ENCODE measurements at places on chromosomes 11 and 22. TPM values are rescaled to one million over a fixed set of nuclear protein-coding genes. Genes with fewer than 3 reads are reported as not detected.

DNA sequence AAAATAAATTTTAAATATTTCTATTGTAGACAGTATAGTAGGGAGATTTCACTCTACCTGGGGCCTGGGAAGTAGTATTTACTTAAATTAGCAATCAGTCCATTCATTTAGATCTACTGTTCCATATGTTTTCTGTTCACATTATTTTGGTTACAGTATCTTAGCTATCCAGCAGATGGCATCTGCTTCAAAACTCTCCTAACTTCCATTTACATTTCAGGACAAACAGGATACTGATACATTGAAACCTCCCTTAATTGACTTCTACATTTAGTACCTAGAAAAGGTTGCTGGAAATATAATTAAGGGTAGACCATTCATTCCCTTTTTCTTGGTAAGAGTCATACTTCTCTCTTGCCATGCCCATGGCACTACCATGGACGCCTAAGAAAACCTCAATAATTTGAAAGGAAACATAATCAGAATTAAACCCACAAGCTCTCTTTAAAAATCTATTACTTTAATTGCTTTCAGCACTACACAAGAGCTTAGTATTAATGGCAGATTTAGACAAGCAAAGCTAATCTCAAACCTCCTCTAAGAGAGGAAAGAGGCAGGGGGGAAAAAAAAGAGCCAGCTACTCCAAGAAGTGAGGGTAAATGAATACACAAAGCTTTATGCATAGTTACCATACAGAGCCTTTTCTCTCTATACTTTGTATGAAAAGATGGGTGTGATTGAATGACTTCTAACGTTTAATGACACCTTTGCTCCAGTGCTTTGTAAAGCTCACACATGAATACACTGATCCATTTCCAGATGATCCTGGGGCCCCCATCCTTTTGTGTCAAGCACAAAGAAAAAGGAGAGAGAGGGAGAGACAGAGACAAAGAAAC, 131.2 kb upstream of the MTMR2 start:
- DNase-seq: no peak

DNA sequence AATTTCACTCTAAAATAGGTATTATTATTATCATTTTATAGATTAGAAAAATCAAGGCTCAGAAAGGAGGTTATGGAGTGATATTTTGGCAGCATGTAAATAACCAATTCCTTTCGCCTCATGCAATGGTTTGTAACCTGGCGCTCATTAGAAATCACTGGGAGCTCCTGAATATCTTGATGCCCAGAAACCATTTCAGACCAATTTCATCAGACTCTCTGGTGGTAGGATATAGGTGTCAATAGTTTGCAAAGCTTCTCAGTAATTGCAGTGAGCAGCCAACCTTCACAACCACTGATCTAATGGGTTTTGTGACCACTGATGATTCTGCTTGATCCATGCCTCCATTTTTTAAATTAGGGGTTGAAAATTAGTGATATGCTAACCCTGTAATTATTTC, 57.8 kb upstream of the ZC3H12C start:
- no peak for DNase-seq

OR52W1 gene
- not detected for total RNA-seq

NCR3LG1 gene
- 8.3 TPM for total RNA-seq

Measured in transverse colon (tissue), 4 donors.